T-helper 9 cell (primary cell): ENCODE measurements at places on chromosomes 7 and 10.

- DNase-seq: no peak
Observed at GRCh38 chr7:2353113-2353935, 1.3 kb upstream of the EIF3B start.

DNA sequence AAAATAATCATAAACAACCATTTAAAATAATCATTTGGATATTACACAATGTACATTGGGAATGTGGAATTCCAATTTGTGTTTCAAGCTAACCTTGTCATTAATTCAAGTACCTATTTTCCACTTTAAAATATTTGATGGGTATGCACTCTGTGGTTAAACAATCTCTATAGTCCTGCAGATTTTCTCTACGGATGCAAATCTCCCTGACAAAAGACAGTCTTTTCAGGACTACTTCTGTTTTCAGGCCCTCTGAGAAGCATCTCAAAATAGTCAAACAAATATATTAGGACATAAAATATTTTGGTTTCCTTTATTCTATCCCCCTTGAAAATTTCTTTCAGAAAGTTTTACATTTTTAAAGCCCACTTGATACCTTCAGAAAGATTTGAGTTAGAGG, 735.6 kb upstream of the MBL2 start:
- no peak for DNase-seq

DNA sequence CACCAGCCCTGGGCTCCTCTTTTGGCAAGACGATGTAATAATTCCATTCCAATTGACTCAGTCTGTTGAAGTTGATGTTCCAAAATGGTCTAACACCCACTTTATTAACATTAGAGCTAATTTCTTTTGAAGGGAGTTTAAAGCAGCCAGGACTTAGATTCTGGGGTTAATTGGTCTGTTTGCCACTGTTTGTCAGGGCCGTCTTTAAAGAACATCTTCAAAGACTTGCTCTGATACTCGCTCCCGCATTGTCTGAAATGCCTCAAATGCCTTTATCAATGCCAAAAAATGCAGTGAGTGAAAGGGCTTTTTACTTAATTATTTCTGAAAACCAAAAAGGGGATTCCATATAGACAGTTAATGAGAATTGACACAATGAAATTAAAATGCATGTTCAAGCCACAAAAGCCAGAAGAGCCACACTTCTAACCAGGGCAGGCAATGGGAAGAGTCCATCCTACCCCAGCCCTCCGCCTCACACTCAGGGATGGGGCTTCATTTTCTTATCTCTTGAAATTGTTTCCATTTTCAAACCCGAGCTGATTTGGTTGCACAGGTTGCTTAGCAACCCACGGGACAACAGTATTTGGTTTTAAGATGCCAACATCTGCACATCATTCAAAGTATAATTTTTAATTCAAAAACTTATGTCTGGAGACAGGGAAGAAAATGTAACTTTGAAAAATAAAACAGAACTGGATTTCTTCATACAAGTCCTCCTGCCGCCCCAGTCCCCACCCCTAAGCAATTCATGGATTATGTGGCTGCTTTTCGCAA, 163.0 kb downstream of the FGFR2 start:
- DNase-seq: no peak

GRCh38 chr10:75427951-75428350, 3.5 kb upstream of the LRMDA start:
- DNase-seq: no peak

GRCh38 chr7:148121401-148121800, 469.2 kb upstream of the C7orf33 start:
- no peak for DNase-seq
